Activated T-cell treated with anti-CD3 and anti-CD28 coated beads, Interleukin-2, amount 50 U/mL, for 48 hours (primary cell): ENCODE measurements at places on chromosomes 7 and 10.
A peak's percentile ranks its signal among the peaks of the same experiment; 100 is the strongest.

DNA sequence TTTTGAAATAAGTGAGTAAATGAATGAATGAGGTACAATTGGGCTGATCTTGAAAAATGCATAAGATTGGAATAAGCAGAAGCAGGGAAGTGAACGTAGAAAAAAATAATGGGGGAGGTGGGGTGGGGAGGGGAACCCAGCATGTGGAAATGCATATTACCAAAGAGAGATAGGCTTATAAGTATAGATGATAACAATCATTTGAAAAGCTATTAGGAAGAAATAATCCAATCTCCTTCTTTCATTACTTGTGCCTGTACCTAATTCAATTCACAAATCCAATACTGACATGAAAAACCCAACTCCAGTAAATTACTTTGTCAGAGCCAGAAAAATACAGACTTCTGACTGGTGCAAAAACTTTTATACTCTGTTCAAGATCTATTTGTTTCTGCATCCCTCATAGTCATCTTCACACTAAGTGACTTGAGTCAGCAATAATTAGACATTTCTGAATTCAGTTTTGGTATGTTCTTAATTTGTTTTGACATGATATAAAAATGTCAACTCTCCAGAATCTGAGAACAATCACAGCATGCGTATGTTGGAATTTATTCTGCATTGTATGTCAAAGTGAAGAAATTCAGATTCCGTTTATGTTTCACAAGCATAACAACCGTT lies 99.2 kb downstream of the IQUB start:
- DNase-seq = no peak

DNA sequence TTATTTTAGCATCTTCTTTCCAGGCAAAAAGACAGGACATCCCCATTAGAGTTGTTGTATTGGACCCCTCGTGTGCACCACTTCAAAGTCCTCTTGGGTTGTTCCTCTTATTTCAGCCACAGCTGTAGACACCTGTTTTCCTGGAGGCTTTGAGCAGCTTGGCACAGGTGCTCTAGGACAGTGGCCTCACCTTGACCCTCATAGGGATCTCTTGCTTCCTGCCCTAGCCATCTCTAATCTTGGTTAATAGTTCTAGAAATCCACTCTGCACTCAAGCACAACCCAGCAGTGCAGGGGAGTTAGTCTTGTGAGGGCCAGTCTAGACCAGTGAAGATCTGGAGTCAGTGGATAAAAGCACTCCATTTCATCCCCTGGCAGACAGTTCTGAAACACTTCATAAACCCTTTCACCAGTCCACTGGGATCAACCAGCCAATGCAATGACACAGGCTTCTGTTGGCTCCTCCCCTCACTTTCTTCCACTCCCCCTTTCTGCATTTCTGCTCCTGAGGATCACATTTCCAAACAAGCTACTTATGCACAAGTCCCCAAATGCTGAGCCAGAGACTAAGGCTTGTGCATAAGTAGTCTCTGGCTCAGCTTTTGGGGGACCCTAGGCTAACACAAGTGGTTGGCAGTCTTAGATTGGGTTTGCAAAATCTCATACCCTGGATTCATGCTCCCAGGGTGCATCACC lies 131.5 kb upstream of the LAMB4 start:
- DNase-seq = no peak

- no peak for DNase-seq
These were observed 185.9 kb upstream of the AGR3 start for GRCh38 chr7:17067691-17068090.

GRCh38 chr10:93333278-93333978 lies 148.7 kb downstream of the MYOF start:
- DNase-seq = no peak

GRCh38 chr7:112206991-112207592 lies 597 bp downstream of the ZNF277 start:
- DNase-seq = no peak

DNA sequence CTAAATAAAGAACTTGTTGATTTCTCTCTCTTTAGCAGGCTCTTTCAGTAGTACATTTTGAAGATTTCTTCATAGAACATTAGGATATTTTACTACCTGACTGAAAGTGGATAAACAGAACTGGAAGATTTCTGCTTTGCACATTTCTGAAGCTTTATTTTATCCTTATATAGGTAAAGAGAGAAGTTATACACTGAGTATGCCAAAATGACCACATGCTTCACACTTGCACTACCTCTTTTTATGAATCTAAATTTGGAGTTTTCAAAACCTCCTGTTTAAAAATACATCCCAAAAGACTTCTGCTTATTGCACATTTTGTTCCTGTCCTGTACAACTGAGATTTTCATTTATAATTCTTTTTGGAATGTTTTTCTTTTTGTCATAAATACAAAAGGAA lies 197.4 kb upstream of the PRPS1L1 start:
- DNase-seq = no peak

DNA sequence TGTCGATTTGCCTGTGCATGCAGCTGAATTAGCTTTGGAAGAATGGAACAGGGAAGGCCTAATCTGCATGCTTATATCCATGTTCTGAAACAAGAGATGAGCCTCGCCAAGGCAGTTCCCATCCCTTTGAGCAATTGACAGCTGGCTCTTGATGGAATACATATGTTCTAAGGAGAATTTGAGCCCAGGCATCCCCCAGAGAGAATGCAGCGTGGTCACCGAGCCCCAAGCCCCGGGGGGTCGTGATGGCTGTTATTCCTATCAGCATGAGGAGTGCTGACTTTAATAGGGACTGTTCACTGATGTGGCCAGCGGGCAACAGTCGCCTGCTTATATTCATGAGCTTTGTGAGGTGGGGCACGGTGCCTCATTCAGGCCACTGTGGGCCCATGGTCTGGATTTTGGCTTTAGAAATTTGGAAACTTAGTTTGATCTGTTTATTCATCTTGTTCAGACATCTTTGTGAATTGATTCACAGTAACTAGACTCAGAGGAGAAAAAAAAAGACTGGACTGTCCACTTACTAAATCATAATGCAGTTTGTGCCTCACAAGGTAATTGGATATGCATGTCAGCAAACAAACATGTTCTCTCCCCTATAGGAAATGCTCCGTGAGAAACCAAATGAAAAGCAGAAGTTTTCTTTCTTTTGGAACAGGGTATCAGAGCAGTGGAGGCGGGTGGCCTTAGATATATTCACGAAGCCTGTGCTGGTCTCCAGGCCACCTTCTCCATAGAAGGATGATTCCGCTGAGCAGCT lies 204.9 kb downstream of the CCDC3 start:
- DNase-seq = no peak

DNA sequence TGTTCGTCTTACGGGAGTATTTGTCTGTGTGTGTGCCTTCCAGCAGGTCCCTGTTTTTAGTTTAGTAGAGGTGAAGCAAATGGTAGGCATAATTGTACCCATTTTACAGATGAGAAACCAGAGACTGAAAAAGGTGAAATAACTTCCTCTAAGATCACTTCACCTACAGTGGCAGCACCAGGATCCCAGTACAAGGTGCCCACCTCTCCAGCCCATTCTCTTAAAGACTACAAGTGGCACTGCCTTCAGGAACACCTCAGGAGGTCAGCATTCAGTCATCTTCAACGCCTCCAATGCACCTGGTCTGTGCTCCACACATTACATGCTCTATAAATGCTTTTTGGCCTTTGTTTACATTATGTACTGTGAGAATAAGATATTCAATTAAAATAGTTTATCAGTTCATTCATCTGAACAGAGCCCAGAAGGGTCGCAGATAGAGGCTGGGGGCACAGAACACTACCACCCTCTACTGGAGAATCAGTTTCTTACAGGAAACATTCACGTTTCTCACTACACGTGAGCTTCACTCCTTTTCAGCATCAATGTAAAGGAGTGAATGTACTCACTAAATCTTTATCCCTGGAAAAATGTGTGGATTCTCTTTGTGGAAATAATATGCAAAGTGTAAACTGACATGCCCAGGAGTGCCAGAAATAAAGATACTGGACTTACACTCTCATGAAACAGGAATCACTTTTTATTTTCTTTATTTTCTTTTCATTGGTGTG lies 45.5 kb upstream of the ABLIM1 start:
- DNase-seq = no peak

DNA sequence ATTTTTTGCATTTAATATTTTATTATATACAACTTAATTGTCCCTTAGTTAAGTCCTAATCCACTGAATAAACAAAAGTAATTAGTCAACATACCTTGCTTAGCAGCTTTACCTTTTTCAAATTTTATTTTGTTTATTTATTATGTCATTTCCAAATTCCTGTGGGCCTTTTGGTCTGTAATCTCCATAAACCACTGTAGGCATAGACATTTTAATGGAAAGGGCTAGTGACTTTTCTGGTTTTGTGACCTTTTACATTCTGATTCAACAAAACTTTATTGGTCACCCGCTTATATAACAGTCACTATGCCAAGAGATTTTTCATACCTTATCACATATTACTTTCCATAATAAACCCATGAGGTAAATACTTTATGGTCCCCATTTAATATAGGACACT lies 181.3 kb upstream of the PRPS1L1 start:
- DNase-seq = no peak

DNA sequence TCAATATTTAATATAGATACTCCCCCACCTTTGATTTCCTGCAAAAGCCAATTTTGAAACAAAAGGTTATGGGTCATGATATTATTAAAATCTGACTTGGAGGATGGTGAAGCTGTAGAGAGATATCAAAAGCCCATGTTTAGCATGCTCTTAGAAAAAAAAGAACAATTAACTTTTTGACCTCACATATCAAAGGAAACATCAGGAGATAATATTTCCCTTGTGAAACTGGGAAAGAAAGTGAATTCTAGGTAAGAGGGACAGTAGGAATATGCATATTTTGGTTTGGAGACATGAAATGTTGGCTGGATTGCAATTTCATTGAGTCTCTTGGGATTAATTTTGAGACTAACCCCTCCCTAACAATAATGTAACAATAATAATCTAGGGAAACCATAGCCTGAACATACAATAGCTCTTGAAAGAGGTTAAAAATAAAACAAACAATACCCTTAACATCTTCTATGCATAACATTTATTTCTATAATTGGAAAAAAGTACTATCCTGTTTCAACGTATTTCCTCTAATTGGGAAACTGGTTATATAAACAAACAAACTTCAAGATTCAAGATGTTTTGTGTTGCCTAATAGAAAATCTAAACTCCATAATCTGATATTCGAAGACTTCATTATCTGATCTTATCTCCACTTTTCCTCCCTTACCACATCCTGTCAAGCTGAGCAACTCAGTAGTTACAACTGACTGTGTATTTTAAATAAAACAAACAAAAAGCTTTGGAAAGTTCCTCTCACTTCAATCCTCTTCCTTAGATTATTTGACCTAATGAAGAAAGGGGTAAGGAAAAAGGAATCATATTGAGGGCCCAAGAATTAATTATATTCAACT lies 14.8 kb downstream of the TMEM26 start:
- DNase-seq = no peak

DNA sequence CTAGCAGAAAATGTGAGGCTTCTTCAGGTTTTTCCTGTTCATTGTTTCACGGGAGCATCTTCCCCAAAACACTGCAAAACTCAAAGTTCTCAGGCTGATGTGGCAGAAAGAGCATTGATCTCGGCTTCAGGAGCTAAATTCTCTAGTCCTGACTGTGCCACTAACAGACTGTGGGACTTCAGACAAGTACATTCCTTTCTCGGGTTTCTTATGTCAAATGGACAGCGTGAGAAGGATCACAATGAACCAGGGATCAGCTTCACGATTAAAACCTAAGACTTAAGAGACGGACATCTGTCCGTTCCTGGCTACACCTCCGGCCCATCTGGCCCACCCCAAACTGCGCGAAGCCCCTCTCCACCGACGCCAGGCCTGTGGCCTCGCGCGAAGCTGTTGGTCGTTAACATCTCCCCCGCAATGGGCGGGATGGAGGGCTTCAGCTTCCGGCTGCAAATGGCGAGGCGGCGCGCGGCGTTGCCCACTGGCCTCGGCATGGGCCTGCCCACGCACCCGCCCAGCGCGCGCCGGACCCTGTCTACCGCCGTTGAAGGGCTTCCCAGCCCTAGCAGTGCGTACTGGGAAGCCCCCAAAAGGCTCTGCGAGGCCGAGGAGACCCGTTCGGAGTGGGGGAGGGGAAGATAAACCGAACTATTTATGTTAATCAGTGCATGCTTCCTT lies 549 bp upstream of the DDX50 start:
- DNase-seq = no peak

DNA sequence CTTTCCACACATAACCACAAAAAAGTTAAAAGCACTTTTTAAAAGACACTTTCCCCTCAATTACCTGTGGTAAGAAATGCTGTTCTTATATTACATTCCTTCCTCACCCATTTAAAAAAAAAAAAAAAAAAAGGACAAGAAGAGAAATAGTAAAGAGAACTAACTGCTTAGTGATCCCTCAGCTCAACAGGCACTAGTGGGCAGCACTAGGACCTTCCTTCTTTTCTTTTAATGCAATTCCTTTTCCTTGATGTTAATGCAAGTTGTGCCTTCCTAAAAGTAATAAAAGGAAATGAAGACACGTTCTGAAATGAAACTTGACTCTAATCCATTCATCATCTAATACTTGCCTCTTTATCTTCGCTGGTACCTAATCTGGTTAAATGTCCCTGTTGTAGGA lies 189.7 kb downstream of the TCF7L2 start:
- DNase-seq = no peak

GRCh38 chr7:65317372-65317771 lies 56.3 kb upstream of the ZNF92 start:
- DNase-seq = no peak

GRCh38 chr7:137647905-137648565 lies 198.7 kb downstream of the DGKI start:
- no peak for DNase-seq

DNA sequence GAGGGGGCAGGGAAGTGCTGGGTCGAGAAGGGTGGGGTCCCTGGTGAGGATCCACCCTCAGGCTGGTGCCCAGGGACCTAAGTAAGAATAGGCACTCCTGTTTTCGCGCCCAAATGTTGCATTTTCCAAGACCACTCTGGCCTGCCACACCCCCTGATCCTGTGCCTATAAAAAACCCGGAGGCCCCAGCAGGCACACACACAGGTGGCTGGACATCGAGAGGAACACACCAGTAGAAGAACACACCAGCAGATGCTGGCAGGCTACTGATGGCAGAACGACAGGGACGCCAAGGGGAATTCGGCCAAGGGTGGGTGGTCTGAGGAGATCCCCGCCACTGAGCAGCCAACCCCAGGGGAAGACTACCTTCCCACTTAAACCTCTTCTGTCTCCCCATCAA lies 633.9 kb upstream of the POT1 start:
- no peak for DNase-seq

GRCh38 chr7:84232646-84233045 lies 38.1 kb upstream of the SEMA3A start:
- no peak for DNase-seq

DNA sequence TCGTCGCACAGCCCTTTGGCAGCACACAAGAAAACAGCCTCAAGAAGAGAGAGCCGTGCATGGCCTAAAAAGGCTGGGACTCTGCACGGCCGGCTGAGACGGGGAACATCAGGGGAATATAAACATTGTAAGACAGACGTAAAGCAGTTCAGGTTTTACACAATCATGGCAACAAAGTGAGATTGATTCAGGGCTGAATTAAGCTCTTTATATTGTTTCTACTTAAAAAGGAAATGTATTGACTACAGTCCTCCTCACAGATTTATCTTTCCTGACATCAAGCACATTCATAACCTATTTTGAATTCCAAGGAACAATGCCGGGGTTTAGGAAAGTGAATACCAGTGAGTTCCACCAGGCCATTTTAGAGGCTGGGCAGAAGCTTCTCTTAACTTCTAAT lies 25.2 kb downstream of the SORBS1 start:
- no peak for DNase-seq

GRCh38 chr7:150986099-150986512 lies 4.7 kb upstream of the NOS3 start:
- DNase-seq = peak; percentile 78

- DNase-seq = no peak
These were observed 39.7 kb downstream of the TES start for GRCh38 chr7:116249969-116250553.
